ENCODE measurements at places on chromosomes 2 and 18. TPM values are rescaled to one million over a fixed set of nuclear protein-coding genes. Genes with fewer than 3 reads are reported as not detected.

DNA sequence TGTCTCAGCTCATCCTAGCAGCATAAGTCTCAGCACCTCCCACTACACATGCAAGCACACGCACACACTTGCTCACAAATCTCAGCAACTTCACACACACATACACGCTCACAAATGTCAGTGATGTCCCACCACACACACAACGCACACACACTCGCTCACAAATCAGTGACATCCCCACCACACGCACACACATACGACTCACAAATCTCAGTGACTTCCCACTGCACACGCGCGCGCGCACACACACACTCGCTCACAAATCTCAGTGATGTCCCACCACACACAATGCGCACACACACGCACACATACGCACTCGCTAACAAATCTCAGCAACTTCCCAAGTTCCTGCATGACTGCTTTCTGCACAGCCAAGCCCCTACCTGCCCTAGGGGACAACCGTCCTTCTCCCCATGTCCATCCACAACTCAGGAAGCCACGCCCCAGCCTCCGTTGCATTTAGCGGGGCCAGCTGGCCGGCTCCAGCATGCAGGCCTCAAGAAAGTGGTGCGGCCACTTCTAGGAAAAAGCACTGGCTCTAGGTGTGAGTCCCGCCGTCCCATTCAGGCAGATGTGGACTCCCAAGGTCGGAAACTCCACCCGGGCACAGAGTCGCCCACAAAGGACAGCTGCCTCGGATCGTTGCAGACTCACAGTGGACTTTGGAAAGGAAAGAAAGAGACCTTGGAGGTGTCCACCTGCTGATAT, 180.1 kb upstream of the SALL3 start:
- no peak for DNase-seq

DNA sequence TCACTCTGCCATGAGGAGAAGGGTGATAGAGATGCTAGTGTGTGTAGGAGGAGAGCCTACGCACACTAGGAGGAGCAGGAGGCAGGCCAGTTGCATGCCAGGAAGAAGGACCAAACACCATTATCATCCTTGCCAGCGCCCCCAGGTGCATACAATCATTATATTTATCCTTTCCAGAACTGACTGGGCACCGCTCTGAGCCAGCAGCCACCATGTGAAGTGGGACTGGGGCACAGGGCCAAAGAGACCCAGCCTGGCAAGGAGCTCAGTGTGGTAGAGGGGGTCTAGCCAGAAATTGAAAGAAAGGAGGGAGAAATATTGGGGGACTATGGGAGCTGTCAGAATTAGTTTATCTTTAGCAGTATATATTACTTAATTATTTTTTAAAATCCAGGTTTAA, 8.3 kb upstream of the GPR148 start:
- no peak for DNase-seq

DNA sequence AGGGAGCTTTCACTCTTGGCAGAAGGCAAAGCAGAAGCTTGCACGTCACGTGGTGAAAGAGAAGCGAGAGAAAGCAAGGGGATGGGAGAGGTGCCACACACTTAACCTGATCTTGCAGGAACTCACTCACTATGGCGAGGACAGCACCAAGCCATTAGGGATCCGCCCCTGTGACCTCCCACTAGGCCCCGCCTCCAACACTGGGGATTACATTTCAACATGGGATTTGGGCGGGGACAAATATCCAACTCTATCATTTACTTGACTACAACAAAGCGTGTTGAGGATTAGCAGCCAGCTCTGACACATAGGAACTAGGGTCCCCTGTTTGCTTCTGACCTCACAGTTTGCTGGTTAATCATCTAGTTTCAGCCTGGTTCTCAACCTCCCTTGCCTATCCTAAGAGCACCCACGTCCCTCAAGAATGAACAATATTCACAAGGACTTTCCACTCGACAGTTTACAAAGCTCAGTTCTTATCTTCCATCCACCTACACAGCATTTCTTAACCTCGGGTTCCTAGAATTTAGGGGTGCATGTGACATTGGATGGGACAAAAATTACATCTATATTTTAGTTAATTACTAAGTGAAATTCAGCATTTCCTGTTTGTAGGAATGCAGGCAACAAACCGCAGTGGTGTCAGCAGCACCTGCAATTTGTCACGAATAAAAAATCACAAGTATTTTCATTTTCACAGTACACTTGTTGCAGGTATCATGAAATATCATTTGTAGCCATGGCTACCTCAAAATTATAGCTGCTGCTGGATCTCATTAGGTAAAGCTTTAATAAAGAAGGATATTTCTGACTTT, 36.0 kb downstream of the LBH start:
- no peak for DNase-seq

The GKN1 gene
- total RNA-seq, result 2.5 TPM

The SATB2 gene
- 0.92 TPM for total RNA-seq

- DNase-seq, result no peak
Measured at GRCh38 chr2:218858138-218858445, 1.5 kb upstream of the WNT6 start.

The ZNF804A gene
- not detected for total RNA-seq

DNA sequence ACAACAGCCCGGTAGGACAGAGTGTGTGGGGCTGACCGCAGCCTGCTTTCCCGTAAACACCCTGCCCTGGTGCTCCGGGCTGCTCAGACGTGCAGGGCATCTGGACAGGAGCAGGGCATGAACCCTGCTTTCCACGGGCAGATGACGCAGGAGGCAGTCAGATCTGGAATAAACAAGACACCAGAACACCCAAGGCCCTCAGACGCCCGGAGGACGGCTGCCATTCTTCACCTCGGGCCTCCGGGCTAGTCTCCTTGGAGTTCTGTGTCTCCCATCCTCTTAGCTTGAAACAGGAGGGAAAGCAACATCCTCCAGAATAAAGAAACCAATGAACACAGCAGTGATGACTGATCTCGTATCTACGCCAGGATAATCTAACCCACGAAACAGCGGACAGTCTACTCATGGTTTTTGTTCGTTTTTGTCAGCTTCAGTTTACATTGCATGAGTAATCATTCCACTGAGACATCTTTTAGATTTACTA, 7.3 kb downstream of the PXDN start:
- no peak for DNase-seq

GRCh38 chr2:68653034-68653433, 9.7 kb downstream of the PROKR1 start:
- no peak for DNase-seq

DNA sequence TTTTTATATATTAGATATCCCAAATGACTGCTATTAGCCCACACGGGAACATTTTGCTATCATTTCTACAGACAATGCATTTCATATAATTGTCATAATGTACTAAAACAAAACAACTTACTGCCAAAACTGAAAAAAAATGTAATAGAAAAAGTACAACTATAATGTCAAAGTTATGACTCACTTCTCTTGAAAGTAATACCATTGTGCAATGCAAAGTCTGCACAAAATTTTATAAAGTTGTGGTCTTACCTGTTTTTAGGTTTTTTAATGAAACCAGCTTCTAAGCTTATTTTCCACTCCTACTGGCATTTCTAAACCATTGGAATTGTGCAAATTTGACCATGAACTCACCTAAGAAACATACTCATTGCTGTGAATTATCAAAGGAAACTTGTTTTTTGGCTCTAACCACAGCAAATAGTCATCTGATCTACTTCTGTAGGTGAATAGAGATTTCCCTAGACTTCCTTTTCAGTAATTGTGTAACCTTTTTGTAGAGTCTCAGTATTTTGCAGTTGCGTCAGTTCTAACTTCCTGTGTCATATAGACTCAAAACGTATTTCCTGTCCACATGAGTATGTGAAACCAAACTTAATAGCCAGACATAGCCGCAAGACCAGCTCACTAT, 31.9 kb upstream of the TFPI start:
- no peak for DNase-seq

DNA sequence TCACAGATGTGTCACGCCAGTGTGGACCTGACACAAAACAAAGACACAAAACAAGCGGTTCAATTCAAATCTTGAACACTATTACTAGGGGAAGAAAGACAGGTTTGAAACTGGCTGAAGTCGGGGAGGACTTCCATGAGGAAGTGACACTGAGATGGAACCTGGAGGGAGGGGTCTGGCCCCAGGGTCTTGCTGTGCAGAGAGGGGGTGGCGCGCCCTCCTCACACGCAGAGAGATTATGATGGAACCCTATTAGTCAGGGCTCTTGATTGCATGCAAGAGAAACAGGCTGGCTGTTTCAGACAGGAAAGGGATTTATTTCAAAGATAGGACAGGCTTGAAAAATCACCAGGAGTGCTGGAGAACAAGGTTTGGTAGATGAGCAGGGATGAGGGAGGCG, 363.6 kb upstream of the HS6ST1 start:
- DNase-seq, result no peak

The ERMN gene
- total RNA-seq, result 0.19 TPM

The KCNK3 gene
- total RNA-seq, result 1.6 TPM

DNA sequence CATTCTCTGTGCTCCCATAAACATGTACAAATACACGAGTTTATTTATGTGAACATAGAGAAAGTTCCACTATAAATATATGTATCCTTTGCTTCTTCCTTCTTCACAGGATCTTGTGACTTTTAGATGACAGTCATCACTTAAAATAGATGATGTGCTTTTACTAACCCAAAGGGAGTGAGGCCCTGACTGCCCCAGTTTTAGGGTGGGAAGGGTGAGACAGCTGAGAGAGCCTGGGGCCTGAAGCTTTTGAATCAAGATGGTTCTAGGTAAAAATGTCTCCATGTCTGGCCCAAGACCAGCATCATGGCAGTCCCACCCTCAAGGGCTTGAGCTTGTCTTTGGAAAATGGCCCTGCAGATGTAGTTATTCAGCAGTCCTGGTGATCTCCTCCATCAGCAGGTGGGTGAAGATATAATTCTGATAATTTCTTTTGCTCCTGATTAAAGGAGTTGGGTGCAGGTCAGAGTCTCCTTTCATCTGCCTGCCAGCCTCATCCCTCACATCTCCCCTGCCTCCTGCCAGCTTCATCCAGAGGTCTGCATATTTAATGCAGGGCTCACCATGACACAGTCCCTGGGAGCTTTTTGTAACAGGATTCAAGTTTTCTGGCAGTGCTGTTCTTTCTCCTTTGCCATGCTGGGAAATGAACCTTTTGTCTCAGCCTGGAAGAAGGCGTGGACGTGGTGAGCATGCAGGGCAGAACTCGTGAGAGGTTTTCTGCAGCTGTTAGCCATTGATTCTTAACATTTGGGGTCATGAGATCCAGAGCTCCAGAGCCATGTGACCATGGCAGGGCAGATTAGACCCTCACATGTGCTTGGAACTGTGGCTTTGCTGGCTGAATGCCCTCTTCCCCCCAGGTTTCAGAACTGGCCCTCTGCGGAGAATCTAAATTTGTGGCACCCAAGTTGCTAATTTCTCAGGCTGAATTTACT, 2.7 kb downstream of the HRH4 start:
- DNase-seq, result no peak

DNA sequence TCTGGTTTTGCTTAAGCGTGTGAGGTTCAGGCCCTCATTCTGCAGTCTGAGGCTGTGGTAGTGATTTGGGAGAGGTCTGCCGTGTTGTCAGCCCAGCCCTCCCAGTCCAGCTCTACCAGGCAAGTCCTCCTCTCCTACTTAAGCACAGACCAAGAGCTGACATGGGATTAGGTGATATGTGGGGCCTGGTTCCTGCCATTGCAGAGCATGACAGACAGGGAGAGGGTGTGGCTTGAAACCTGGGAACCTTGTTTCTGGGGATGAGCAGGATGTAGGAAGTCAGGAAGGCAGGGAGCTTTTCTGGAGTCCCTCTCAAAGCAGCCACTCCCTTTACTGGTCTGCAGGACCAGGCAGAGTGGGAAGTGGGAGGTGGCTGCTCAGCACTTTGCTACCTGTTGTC, 38.6 kb downstream of the PTPRM start:
- DNase-seq, result no peak

The FOXI3 gene
- total RNA-seq, result not detected

The CFAP53 gene
- not detected for total RNA-seq

- no peak for DNase-seq
Measured at GRCh38 chr2:73301636-73302035, 8.3 kb upstream of the EGR4 start.

DNA sequence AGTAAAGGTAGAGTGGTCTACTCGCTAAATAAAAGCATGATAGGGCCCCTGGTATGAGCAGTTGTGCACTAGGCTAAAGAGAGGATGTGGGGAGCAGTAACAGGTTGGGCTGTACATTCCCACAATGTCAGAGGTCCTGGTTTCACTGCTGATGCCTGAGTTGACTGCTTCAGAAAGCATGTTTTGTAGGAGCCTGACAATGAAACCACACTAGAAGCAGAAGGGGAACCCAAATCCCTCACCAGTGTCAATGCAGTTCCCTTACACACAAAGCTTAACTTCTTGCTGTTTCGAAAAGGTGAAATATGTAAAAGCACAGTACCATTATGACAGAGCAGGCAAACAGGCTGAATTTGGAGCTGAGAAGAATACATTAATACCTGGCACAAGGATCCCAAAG, 291.7 kb upstream of the KYNU start:
- DNase-seq, result no peak

- DNase-seq, result no peak
Measured at GRCh38 chr2:73852020-73852419, 23.3 kb downstream of the STAMBP start.

The RAPGEF4 gene
- total RNA-seq, result 11.1 TPM

DNA sequence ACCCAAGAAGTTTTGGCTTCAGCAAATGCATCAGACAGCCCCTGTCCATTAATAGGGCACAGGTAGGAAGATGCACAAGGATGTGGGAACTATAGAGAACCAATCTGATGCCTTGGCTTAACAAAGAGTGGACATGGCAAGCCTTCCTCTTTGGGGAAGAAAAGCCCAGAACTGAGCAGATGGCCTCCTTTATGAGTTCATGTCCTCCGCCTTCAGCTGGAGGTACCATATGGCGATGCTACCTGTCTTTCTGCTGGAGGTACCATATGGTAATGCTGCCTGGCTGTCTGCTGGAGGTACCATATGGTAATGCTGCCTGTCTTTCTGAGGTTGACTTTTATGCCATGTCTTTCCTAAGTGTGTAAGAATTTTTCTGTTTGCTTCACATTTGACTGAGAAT, 6.0 kb downstream of the RETREG2 start:
- no peak for DNase-seq

DNA sequence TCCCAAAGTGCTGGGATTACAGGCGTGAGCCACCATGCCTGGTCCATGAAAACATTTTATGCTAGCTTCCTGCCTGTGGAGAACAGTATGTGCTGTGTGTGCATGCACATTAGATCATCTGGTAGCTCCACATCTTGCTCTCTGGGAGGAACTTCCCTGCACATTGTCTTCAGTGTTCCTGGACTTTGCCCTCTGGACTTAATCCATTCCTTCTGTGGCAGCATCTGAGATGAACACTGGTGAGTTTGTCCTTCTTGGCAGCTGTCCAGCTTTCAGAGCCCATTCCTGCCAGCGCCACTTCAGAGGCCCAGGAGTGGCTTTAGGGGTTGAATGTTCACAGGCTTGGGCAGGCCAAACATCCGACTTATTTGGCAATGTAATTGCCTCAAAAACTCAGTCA, 65.2 kb downstream of the POU3F3 start:
- DNase-seq, result no peak

DNA sequence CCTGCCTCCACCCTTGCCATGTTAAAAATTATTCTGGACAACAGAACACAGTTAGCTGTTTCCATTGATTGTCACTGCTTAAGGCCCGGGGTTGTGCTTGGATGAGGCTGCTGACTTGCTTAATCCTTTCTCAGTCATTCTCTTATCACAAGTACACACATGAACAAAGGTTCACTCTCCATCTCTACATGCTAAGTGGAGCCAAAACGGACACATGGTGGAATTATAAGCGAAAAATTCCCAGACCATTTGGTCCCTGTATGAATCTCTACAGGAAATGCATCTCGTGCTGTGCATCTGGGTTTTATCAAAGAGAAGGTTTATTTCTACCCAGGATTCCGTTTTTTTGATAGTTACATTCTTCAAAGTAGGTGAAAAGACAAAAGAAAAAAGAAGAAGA, 177.5 kb upstream of the ETAA1 start:
- DNase-seq, result no peak

The MC5R gene
- not detected for total RNA-seq

GRCh38 chr2:236089271-236090026, 78.7 kb downstream of the GBX2 start:
- no peak for DNase-seq

Data from esophagus squamous epithelium (tissue), 5 donors.